ENCODE measurements at places on chromosomes 1 and 21.

DNA sequence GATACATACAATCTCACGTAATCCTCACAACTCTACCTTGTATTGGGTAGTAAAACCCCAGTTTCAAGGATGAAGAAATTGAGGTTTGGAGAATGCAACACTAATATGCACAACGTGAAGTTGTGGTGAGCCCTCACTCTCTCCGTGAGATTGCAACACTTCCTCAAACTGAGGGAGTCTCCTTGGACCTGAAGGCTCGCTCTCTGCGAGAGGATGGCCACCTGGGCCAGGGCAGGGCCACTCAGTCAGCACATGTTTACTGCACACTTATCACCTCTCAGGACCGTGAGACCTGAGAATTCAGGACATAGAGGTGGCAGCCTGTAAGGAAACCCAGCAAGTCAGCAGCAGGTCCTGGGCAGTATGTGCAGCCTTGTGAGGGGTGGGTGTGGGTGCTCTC is 8.7 kb downstream of the SH3BP5L start:
- no peak for DNase-seq

GRCh38 chr1:15062479-15063099 is 91.0 kb upstream of the TMEM51 start:
- DNase-seq: no peak

DNA sequence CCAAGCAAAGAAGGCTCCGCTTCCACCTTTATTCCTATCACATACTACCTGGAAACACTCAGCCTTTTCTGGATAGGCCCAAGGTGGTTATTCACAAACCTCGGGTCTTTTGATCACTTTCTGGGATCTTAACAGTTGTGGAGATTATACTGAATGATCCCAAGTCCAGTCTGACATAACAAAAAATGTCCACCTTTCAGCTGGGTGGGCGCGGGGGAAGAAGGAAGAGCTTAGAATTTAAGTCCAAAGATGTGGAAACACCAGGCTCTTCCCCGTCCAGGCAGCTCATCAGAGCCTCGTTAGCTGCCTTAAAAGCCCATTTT is 338 bp upstream of the C1orf53 start:
- DNase-seq: no peak

DNA sequence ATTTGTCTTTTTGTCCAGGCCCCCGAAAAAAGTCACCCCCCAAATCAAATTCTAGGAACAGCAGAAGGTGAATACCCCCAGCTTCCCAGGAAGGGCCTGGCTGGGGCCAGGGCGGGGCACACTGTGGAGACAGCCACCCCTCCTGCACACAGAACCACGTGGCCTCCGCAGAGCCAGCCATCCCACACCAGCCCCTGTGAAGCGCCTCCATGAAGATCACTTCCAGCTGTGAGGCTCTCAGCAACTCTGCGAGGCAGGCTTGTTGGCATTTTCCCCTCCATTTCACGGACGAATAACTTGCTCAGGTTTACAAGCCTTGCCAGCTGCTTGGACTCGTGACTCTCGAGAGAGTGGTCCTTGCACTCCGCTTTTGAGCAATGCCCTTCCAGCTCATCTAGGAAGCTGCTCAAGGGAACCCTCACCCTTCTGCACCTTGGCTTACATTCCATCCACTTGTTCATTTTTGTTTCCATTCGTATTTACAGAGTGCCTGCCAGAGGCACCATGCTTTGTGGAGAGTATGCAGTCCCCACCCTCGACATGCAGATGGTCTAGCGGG is 48.2 kb downstream of the SYT6 start:
- DNase-seq: no peak

- no peak for DNase-seq
Observed at GRCh38 chr1:23931491-23931880, 18.3 kb upstream of the CNR2 start.

DNA sequence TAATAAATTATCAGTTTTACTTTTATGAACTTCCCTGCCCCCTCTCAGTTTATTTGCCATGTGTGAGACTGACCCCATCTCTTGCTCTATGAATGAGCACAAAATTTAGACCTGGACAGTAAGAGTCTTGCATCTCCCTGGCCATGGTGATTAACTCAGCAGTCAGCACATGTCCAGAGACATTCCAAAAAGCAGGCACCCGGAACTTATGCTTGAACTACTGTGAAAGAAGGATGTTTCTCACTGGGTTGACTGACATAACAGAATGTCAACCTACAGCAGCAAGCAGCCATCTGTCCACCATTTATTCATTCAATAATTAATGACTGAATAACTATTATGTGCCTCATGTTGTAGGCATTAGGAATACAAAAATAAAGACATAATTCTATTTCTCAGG is 11.3 kb upstream of the SEC16B start:
- no peak for DNase-seq

- DNase-seq: no peak
Observed at GRCh38 chr21:32705139-32705538, 22.7 kb downstream of the SYNJ1 start.

- no peak for DNase-seq
Observed at GRCh38 chr1:165612062-165612461, 19.0 kb upstream of the MGST3 start.

- DNase-seq: no peak
Observed at GRCh38 chr1:119011116-119011515, 23.0 kb upstream of the TBX15 start.

DNA sequence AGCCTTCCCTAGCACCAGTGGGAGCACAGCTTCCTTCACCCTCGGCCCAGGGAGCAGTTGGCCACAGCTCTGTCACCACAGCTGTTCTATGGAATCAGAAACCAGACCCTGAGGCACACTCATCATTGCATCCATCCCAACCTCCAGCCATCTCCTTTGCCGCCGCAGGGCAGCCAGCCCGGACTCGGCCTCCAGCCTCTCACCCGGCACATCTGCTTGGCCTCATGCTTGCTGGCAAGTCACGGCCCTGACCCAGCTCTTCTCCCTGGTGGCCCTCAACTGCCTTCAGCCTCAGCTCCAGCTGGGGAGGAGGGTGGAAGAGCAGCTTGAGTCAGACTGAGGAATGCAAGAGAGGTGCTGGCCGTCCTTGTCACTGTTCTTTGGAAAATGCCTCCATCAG is 59.8 kb downstream of the TOR1AIP2 start:
- DNase-seq: no peak

- no peak for DNase-seq
Observed at GRCh38 chr1:109133815-109134214, 19.9 kb downstream of the ELAPOR1 start.

DNA sequence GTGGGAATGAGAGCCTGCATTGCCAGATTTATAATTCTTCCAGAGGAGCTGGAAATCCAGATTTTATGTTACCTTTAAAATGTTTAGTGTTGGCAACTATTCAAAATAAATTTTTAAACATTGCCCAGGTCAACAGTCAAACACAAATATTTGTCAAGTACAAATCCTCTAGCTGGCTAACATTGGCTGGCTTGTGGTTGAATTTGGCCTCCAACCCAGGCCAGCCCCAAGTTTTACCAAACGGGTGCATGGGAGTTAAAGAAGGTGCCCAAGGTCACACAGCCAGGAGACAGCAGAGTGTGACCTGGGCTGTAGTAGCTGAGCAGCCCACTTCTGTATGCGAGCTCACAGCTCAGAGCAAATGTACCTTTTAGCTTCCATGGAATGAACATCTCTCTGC is 240.6 kb downstream of the DSCAM start:
- DNase-seq: no peak

DNA sequence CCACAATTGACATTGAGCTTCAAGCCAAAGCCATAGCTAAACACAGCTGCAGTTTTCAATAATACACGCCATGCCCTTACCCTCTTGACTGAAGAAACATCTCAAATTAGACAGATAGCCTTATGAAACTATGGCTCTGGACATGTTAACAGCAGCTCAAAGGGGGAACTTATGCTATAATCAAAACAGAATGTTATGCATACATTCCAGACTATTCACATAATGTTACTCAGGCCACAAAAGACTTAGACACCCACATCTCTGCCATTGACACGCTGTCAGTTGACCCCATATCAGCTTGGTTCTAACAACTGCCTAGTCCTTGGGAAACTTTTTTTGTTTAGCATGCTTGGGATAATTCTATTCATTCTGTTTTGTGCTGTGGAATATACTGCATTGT is 2.3 kb upstream of the NENF start:
- DNase-seq: peak; percentile 41

GRCh38 chr1:95201905-95202304 is 32.1 kb upstream of the RWDD3 start:
- DNase-seq: no peak

DNA sequence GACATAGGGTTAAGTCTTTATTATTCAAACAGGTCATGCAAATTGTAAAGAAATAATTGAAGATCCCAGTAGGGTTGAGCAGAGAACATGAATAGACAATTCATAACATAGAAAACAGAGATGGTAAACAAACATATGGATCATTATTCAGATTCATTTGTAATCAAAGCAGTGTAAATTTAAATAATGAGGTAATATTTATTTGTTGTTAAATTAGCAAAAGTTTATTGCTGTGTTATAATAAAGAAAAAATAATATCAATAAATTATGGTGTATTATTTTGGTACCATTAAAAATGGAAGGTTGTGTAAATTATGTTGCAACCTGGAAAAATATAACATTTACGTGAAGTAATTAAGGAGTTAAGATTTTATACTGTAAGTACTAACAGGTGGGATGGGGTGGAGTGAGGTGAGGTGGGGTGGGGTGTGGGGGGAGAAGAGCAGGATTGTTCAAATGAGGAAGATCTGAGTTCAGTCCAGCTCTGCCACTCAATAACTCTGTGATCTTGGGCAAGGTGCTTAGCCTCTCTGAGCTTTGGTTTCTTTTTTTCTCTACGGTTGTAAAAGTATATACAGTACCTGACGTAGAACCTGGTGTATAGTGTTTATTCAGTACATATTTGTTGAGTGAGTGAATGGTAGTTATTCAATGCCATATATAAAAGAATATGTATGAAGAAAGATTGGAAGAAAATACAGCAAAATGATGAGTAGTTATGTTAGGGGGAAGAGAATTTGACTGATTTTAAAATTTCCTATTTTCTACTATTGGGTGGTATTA is 140.3 kb upstream of the KIF26B start:
- no peak for DNase-seq

DNA sequence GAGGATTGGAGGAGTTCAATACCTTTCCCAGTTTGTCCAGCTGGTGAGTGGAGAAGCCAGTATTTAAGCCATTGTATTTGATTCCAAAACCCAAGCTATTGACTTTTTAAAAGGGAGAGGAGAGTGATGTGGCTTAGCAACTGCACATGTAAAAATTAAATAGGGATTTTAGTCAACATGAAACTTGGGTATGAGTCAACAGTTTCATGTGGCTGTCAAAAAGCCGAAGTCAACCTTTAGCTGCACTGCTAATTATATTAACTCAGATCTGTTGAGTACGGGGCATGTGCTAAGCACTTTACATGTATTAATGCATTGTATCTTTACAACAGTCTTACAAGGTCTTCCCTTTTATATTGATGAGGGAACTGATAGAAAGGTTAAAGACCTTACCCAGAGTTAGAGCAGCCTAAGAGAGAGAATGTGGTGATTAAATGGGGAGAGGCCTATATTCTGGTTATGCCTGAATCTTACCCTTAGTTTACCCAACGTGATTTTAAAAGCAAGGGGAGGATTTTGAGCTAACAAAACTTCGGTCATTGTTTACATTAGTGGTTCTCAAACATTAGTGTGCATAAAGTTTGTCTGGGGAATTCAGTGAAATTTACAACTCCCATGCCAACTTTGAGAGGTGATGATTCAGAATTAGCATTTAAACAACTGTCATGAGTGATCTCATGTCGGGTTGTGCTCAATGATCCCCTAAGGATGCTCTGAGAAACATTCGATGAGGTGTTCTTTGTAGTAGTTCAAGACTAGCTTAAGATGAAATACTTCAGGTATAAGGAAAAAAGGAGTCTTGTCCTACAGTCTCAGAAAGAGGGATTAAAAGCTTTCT is 6.9 kb upstream of the SLC35F3 start:
- no peak for DNase-seq

DNA sequence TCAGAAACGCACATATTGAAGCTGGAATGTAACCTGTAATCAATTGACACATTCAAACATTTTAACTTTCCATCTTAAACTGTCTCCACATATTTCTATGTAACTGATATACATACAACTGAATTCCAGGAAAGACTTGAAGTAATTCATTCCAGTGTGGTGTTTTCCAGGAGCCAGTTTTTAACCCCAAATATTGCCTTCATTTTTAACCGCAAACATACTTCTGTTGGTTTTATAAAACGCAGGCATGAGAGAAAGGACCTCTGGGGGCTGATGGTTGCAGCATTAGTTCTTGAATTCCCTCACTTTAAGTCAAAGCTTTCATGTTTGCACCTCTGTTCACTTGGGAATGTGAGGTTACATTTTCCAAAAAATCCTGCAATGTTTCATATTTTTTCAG is 204.1 kb downstream of the CRB1 start:
- DNase-seq: no peak

- DNase-seq: no peak
Observed at GRCh38 chr1:243364866-243365265, 109.0 kb downstream of the SDCCAG8 start.

DNA sequence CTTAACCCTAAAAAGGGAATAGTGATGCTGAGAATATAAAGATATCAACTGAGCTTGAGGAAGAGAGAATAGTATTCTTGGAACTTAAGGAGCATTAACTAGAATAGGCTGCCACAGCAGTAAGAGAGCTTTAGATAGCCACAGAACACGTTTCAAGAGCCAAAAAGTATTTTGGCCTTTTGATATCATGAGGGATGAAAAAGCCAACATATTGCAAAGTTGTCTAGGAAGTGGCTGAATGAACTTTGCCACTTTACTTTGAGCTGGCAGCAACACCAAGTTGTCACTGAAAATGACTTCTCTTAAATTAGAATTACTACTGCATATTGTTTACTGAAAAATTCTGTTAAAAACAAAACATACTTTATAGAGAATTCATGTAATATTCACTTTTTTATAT is 1476.2 kb downstream of the MRPL39 start:
- no peak for DNase-seq

DNA sequence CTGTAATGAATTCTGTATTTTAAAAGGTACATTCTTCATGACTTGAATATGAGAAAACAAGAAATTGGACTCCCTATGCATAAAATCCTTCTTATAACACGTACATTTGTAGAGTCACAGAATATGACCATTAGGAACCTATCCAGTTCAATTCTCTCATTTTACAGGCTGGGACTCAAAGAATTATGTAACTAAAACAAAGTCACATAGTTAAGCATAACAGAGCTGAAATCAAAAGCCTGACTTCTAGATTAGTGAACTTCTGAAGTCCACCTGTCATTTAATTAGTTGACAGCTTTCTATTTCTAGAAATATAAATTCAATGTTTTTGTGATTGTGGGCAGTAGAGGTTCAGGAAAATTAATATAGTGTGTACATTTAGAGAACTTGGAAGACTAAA is 20.3 kb upstream of the TTLL7 start:
- DNase-seq: no peak
